ENCODE measurements at places on chromosomes 1 and 21.

DNA sequence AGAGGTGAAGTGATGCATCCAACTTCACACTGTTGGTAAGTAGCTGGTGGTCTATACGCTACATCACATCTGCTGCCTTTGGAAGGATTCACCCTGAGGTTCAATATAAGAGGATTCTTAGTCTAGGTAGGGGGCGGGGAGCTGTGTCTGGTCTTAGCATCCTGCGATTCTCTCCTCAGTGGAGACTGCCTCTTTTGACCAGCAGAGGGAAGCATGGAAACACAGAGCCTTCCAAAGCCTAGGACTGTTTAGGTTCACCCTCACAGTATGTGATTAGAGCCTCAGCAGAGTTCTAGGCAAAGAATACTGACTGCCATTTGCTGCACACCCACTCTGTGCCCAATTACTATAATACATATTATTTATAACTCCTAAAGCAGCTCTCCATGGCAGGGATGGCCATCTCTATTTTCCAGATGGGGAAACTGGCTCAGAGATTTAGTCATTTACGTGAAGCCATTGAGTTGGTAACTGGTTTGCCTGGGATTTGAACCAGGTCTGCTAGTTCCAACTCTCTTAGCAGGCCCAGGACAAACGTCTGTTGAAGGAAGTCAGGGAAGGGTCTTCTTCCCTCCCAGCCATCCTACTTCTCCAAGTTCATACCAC, 28.9 kb upstream of the EFCAB14 start:
- DNase-seq: no peak

DNA sequence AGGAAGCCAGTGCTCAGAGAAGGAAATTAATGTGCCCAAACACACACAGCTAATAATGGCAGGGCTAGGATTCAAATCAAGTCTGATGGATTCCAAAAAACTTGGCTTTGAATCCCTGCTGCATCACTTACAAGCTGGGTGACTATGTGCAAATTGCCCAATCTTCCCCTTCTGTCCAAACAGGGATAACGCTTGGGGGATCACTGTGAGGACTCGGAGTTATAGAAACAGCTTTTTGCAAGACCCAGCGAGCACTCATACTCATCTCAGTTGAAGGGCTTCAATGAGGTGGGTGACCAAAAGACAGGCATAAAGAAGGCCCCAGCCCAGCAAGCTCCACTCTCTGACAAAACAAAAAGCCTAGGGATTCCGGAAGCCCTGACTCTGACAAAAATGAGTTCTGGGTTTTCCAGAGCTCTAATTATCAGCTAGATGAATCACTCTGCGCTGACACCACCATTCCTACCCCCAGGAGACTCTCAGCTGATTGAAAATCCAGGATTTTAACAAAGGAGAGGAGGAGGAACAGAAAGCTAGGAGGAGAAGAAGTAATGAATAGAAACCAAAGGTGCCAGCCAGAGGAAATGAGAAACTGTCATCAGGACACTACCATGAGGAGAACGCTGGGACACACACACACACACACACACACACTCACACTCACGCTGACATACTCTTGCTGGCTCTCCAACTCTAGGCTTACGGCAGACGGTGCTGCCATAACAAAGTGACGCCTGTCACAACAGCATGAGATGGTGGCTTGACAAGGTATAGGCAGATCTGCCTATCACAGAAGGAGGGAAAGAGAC, 1.6 kb upstream of the STK40 start:
- no peak for DNase-seq

DNA sequence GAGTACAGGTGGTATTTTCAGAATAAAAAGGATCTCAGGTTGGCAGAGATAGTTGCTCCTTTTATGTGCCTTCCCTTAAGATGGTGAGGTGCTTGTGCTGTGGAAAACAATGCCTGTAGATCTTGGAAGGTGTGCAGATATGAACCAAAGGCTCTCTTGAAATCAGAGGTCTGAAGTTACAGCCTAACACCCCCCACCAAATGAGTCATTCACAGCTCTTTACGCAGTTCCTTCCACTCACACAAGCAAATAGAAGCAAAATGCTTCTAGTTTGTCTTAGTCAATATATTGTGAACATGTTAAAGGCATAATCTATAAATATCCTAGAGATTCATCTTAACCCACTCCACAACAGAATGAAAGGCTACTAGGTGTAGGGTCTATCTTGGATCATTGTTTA, 128.9 kb upstream of the NR5A2 start:
- no peak for DNase-seq

DNA sequence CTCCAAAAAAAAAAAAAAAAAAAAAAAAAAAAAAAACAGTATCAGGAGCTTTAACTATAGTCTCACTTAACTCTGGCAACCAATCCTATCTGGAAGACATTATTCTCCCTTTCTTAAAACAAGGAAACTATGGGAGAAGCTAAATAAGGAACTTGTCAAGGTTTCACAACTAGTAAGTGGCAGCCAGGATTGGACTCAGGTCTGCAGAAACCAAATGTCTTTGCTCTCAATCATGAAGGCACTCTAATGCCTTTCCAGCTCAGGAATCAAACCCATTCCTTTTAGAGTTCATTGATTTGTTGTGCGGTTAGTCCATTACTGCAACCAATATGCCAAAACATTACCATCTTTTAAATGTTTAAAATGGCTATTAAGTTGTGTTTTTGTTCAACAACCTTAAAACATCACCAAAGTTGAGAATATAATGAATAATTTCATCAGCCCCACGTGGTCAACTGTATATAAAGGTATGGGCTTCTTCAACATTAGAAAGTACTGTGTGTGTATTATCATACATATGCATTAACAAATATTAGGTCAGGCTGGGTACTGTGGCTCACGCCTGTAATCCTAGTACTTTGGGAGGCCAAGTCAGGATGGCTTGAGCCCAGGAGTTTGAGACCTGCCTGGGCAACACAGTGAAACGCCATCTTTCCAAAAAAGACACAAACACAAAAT, 1.5 kb downstream of the EPRS1 start:
- DNase-seq: no peak

DNA sequence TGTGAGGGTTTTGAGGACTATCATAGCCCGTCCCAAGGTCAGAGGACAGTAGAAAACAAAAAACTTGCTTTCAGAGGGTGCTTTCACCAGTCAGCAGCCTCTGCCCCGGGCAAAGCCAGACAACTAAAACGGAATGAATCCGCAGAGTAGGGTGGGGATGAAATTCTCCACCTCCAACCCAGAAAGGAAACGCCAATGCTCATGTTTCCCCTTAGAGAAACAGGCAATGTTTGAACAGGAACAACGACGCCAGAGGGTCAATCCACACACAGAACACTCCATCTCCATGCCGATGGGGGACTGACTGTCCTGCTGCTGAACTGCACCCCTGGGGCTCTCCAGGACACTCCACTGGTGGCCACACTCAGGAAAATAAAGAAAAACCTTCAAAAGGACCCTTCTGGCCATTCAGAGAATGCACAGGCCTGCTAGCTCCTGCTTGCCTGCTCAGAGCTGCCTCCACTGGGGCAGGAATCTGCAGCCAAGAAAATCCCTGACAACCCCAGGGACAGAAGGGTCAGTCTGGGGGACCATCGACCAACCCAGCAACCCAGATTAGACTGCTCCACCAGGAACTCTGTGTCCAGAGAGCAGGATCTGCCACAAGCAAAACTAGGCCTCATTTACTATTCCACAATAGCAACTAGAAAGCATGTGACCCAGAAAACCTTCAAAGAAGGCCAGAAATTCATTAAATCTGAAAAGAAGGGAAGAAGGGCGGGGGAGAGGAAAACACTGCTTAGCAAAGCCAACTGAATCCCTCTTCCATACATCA, 116.0 kb downstream of the TOMM20 start:
- DNase-seq: no peak

DNA sequence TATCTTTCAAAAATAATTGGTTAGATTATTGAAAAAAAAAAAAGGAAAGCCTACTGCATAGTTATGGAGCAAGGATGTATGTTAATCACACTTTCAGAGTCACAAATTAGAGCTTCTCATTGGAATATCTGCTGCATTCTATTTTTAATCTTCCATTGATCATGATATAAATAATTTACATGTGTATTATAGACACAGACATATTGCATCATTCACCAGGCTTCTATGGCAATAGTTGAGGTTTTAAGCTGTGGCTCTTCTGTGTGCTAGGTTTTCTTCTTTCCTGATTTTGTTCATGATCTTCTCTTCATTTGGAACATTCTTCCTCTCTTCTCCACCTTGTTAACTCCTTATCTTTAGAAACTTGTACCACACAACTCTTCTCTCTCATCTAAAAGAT, 123.2 kb upstream of the HMCN1 start:
- DNase-seq: no peak

GRCh38 chr1:63023171-63023570, 239.2 kb downstream of the ATG4C start:
- no peak for DNase-seq

DNA sequence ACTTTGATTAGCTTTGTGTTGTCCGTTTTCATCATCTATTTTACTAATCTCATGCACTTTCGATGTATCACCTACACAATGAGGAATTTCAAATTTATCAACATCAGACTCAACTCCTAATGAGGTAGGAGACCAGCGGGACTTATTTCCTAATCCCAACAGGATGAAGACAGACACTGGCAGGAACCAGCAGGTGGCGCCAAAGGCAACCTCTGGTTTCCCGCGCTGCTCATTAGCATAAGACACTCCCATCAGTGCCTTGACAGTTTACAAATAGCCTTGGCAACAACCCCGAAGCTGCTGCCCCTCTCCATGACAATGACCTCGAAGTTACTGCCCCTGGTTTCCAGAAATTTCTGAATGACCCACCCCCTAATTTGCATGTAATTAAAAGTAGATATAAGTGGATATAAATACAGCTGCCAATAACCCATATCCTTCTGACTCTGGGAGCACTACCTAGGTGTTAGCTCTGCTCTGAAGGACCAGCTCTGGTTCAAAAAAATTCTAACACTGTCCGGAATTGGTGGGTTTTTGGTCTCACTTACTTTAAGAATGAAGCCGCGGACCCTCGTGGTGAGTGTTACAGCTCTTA, 974.8 kb downstream of the ADGRL2 start:
- peak; percentile 18 for DNase-seq

DNA sequence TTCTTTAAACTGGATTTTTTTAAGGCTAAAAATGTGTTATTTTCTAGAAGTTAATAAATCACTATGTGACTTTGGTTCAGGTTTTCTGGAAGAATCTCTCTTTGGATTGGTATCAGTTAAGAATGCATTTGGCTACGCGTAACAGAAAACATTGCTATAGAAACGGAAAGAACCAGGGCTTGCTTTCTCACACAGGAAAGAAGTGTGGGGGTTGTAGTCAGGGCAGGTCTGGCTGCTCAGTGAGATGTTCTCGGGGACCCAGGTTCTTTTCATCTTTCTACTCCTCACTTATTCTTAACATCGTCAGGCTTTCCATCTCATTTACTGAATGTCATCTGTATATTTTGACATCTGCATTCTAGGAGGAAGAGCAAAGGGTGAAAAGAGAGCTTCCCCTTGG, 191.4 kb downstream of the ZBTB18 start:
- DNase-seq: no peak

GRCh38 chr1:63368131-63368530, 704 bp downstream of the ALG6 start:
- DNase-seq: no peak

DNA sequence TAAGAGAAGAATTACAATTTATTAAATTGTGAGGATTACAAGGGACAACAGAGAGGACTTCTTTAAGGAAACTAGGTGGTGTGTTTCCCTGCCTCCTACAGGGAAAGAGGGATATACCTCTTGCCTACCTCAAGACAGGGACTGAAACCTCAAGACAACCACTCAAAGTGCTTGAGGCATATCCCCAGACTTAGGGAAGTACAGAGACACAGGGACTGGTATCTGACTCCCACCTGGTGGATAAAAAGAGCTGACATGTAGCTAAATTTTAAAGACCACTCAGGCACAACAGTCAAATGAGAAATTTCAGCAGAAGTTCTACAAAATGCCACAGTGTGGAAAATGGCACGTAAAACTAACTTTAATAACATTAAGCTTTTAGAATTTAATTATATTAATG, 21.3 kb downstream of the DENND2C start:
- DNase-seq: no peak

DNA sequence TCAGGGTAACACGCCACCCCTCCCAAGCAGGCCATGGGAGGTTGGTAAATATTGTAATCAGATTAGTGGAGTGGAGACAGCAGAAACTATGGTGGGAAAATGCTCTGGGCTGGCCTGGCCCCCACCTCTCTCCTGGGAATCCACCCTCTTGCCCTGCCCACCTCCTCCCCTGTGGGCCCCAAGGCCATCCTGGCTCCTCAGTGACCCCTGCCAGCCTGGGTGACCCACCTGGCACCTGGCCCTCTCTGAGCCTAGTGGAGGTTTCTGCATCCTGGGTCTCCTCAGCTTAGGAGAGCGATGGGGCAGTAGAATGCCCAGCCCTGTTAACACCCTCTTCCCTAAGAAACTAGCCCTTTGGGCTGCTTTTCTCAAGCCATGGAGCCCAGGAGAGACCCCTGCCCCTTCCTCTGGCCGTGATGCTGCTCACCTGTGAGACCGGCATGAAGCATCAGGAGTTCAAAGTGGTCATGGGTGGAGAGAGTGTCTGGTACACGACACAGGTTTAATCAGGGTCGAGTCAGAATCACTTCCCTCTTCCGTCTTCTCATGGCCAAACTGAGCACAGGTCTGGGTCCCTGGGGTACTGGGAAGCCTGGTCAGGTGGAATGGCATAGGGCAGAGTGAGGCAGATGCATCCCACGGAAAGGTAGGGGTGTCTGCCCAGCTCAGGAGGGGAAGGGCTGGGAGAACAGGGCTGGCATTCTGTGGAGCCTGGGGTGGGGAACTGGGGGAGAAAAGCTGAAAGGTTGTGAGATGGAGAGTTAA, 10.7 kb upstream of the DMBX1 start:
- DNase-seq: no peak

GRCh38 chr1:210830034-210831028, 303.6 kb downstream of the KCNH1 start:
- no peak for DNase-seq

- DNase-seq: no peak
These were observed 8.9 kb upstream of the DHRS3 start for GRCh38 chr1:12626888-12627287.

DNA sequence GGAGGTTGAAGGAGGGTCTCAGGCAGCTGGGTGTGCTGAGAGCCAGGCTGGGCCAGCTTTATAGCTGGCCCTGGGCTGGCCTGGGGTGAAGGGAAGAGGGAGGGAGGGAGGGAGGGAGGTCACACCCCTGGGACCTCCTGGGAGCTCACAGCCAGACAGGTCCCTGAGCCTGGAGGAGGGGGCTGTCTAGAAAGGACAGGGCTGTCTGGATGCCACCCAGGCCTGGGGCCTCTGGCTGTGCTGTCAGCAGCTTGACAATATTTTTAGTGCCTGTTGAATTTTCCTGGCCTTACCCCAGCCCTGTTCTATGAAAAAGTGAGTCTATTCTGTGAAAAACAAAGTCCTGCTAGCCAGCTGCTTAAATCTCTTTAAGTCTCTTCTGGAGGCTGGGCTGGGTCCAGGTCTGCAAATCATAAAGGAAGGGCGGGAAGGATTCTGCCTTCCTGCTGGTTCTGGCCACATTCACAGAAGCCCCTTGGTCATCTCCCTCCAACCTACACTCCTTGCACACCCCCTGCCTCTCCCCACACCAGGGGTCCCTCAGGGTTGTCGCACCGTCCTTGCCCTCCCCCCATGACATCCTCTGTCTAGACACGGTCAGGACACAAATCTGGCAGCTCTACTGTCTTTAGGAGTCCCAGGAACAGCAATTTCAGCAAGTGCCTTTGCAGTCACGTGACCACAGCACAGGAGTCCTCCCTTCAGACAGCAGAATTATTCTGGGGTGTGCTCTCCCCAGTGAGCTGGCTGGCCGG, at the start of gene LEFTY2:
Gene LEFTY2, minus strand, starts transcription at position 34 of the 755 bp plus-strand sequence. CDS start 80 bp downstream, outside the sequence.
- no peak for DNase-seq

- no peak for DNase-seq
These were observed 52.8 kb downstream of the DUSP10 start for GRCh38 chr1:221689138-221689537.

- no peak for DNase-seq
These were observed 74.7 kb upstream of the NGF start for GRCh38 chr1:115412733-115413132.
